ENCODE measurements at places on chromosomes 3 and 15.

DNA sequence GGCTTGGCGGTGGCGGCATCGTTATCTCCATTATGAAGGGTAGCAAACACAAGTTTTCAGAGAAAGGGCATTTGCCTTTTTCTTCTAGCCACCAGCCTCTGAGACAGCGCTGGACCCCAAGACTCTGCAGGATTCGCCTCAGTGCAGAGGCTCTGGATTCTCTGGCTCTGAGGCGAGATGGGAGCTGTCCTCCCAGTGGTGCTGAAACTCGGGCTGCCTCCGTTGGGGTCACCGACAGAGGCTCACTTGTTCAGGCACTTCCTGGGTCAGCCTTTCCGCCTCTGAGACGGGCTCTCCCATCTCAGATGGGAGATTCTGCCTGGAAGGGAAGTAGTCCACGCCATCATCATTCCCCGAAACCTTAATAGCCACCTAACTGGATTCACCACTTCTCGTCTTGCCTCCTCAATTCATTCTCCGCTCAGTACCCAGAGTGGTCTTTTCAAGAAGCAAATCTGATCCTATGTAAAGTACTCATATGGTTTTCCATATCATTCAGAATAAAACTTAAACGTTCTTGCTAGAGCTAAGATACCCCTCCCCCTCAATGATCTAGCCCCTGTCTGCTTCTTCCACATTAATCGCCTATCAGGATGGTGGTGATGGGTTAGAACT is 76.9 kb downstream of the RHCG start:
- no peak for DNase-seq

GRCh38 chr3:171377859-171378258 is 82.3 kb downstream of the TNIK start:
- no peak for DNase-seq

DNA sequence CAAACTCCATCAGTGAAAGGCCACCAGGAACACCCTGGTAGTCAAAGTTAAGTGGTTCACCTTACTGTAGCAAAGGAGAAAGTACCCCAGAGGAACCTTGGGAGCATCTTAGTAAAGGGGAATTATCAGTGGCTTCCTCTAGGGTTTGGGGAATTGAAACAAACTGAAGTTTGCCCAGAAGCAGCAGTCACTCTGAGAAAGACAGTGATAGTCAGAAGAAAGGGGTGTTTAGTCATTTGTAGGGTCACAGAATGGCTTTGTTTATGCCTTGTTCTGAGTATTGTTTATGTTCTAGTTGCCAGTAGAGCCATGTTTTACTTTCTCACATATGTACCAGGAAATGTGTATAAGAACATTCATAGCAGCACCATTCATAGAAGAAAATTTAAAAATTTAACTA is 93.8 kb downstream of the FHIT start:
- no peak for DNase-seq

DNA sequence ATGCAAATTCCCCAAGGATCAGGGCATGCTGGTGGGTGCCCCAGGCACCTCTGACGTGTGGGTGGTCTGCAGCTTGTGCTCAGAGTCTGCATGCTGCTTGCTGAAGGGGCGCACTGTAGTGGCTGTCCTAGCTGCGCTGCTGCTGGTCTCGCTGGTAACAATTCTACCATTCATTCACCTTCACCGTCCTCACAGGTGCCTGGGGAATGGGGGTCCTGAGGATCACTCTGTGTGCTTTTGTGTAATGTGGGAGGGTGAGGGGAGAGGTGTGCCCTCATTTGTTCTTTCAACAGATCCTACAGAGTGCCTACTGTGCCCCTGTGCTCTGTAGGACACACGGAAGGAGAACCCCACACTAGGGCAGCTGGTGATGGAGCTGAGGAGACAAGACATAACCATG is 2.1 kb upstream of the ITGA11 start:
- no peak for DNase-seq

GRCh38 chr3:126613479-126614188 is 41.3 kb downstream of the TXNRD3 start:
- no peak for DNase-seq

DNA sequence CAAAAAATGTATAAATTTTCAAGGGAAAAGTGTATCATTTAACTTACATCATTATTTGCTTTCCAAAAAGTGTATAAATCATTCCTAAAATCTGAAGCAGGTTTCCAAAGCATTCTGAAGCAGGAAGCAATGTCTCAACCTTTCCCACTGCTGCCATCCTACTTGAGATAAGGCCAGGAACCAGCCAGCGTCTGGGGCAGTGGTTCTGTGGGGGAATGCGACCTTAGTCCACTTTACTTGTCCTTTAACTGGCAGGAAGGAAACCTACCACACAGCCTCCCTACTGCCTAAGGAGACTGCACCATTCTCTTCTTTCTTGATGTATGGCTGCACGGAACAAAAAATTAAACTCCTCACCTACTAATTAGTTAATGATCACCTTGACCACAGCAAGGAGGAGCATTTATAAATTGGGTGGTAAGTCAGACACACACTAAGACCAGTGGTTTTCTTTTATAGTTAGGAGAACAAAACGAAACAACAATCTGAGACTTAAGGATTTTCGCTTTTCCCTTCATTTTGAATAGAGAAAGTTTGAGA is 3.7 kb downstream of the SORD start:
- DNase-seq, result no peak

- DNase-seq, result no peak
Observed at GRCh38 chr15:23913635-23914034, 226.5 kb upstream of the NDN start.

DNA sequence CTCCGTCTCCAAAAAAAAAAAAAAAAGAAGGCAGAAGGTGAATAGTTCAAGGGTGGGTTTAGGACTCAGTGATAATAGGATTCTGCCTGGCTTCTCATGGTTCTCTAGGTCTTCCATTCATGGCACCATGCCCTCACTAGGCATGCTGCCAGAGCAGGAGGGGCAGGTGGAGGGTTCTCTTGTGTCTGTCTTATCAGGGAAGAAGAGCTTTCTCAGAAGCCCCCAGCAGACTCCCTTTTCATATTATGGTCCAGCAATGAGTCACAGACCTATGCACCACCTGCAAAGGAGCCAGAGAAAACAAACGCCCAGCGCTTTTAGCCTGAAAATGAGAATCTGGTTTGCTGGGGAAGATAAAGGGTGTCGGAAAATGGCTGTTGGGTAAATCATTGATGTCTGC is 3.0 kb downstream of the CCR2 start:
- no peak for DNase-seq

- peak; percentile 28 for DNase-seq
Observed at GRCh38 chr3:43155464-43156121, 49.7 kb upstream of the POMGNT2 start.

GRCh38 chr3:196219194-196219969 is 3.0 kb downstream of the SLC51A start:
- DNase-seq, result peak; percentile 87

- no peak for DNase-seq
Observed at GRCh38 chr3:52345521-52346109, 29.5 kb downstream of the DNAH1 start.

GRCh38 chr15:68113273-68113672 is 59.2 kb downstream of the PIAS1 start:
- no peak for DNase-seq

- no peak for DNase-seq
Observed at GRCh38 chr3:178567611-178568010, 31.4 kb downstream of the KCNMB2 start.

- no peak for DNase-seq
Observed at GRCh38 chr15:66193066-66193465, 60.5 kb downstream of the MEGF11 start.

- DNase-seq, result no peak
Observed at GRCh38 chr15:64282701-64283100, 73.3 kb downstream of the CSNK1G1 start.

- no peak for DNase-seq
Observed at GRCh38 chr3:20316238-20316637, 130.2 kb upstream of the SGO1 start.

DNA sequence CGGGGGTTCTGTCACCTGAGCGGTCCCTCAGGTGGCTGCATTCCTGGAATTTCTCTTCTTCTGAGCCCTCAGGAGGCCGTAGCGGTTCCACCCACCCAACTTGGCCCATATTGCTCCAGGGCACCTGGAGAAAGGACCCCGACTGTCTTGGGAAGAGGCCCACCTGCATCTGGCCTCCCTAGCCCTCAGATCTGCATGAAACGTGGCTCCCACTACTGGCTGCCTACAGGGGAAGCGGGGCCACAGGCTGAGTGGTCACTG is 9.9 kb upstream of the ANPEP start:
- DNase-seq, result no peak

- DNase-seq, result no peak
Observed at GRCh38 chr3:181455276-181455675, 256.4 kb upstream of the SOX2 start.

GRCh38 chr3:188914552-188914951 is 257.2 kb upstream of the TPRG1 start:
- DNase-seq, result no peak

GRCh38 chr15:44550256-44550655 is 13.3 kb downstream of the EIF3J start:
- no peak for DNase-seq

DNA sequence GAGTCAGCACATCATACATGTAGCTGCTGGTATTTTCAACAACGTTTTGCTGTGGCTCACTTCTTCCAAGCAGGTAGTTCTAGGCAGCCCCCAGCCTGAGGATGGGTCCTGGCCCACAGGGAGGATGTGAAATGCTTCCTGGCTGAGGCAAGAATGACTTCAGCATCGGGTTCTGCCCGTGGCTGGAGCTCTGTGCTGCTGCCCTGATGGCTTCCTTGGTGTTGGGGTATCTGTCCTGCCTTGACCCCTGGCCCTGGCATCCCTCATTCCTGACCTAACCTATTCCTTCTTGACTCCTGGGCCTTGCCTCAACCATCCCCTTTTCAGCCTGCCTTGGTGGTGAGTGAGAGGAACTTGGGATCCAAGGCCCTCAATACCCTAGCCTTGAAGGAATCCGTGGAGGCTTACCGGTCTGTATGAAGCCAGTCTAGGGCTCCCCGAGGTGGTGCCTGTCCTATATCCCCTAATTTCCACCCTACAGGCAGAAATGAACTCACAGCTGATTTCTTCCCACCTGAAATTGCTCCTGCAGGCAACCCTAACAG is 300.6 kb downstream of the TLE3 start:
- DNase-seq, result no peak

GRCh38 chr3:126291061-126291460 is 66.1 kb downstream of the KLF15 start:
- no peak for DNase-seq

GRCh38 chr3:61819861-61820260 is 258.5 kb downstream of the PTPRG start:
- DNase-seq, result no peak

GRCh38 chr3:184186902-184187207 is 856 bp downstream of the ABCF3 start:
- no peak for DNase-seq

DNA sequence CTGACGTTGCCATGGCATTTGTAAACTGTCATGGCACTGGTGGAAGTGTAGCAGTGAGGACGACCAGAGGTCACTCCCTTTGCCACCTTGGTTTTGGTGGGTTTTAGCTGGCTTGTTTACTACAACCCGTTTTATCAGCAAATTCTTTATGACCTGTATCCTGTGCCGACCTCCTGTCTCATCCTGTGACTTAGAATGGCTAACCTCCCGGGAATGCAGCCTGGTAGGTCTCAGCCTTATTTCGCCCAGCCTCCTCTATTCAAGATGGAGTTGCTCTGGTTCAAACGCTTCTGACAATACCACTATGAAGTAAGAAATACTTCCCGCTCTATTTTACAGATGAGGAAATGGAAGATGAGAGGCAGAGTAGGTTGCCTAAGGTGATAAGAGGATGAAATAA is 16.6 kb downstream of the PAQR9 start:
- no peak for DNase-seq

GRCh38 chr3:146092230-146092629 is 68.8 kb downstream of the PLOD2 start:
- DNase-seq, result no peak

DNA sequence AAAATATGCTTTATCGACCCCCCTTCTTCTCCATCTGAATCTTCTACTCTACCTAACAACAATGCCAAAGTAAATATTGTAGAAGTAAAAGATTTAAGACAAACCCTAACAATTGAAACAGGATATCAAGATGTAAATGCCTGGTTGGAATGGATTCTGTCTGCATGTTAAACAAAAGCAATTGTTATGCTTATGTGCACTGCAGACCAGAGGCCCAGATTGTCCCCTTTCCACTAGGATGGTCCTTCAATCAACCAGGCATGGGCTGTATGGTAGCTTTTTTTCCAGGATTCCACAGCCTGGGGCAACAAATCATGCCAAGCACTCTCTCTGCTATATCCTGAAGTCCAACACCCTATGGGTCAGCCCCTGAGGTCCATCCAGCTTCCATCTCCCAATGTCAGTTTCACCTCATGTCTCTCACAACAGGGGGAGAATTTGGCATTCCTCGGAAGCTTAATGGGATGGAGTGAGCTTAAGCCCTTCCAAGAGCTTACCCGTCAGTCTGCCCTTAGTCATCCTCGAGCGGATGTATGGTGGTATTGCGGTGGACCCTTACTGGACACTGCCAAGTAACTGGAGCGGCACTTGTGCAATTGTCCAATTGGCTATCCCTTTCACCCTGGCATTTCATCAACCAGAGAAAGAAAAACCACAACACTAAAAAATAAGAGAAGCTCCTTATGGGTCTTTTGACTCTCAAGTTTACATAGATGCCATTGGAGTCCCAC is 36.2 kb downstream of the ZNF589 start:
- DNase-seq, result no peak

DNA sequence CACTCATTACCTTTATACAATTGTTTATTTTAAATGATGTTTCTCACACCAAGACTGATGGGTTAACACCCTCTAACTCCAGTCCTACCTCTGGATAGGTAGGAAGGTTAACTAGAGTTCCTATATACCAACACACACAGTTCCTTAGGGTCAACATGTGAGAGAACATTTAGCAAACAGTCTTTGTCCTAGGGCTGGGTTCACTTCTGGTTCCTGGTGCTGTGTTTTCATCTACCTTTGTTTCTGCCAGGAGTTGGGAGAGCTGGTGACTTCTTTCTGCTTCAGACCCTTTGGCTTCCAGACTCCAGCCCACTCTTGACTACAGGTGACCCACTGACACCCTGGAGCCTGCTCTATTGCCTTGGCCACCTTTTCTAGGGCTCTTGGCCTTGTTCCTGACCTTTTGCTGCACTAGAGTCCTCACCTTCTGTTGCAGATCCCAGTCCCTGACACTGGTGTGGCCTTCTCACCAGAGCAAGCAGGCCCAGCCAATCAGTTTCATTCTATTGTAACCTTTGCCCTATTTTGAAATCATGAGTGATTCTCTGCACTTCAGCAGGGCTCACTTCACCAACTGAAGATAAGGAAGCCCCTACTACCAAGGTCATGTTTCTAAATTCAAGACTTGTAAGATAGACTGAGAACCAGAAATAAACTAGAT is 50.0 kb upstream of the SECISBP2L start:
- DNase-seq, result no peak

DNA sequence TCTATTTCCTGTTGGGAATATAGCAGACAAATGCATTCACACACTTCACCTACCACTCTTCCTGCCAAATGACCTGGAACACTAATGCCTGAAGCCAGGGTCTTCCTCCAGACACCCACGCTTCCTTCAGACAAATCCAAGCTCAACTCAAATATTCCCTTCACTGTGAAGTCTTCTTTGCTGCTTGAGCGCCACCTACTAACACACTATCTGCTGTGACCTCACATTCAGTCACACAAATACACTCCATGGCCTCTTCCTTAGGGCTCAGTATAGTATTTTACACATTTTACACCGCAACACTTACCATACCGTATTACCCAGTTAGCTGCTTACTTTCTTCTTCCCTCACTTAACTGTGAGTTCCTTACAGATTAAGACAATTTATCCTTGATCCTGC is 149.4 kb downstream of the SHOX2 start:
- DNase-seq, result no peak

All from BJ (cell line).